ENCODE measurements at places on chromosomes 5 and 9.
A peak's percentile ranks its signal among the peaks of the same experiment; 100 is the strongest.

DNA sequence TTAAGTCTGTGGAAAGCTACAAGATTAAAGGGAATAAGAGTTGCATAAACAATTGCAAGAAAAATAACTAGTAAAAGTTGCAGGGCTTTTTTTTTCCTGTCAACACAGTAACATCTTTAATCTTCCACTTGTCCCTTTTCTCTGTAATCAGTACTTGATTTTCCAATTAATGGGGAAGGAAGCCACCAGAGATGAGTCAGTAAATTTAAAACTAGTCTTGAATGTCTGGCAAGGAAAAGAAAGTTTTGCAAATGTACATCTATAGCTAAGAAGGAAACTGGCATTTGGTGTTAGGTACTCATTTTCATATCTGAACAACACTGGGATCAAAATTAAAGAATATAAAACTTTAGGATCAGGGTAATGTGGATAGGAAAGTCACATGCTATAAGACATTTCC is 17.1 kb downstream of the DAP start:
- no peak for DNase-seq

GRCh38 chr5:150035139-150035895 is 34.8 kb downstream of the HMGXB3 start:
- DNase-seq = no peak

DNA sequence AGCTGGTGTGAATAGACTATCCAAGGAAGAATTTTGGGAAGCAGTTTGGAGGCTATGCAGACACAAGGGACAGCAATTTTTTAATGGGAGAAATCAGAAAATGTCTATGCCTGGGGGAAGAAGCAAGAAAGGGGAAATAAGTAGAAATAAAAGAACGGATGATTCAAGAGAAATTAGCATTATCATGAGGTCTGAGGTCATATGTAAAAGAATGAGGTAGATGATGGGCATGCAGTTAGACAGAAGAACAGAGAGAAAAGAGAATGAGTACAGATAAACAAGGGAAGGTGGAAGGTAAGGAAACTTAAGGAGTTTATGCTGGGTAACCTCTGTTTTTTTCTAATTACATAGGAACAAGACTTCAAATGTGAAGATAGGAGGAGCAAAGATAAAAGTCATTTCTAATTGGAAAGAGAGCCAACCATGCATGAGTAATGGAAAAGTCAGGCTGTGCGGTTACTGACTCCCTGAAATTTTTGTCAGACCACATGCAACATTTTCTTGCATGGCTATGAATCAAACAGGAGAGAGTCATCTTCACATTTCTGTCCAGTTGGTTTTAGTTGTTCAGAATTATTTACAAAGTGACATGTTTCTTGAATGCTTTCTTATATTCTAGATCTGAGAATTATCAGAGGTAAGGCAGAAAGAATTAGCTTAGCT is 101.0 kb upstream of the PIK3R1 start:
- DNase-seq = no peak

GRCh38 chr5:12392246-12392645 is 488.0 kb upstream of the CTNND2 start:
- DNase-seq = no peak

DNA sequence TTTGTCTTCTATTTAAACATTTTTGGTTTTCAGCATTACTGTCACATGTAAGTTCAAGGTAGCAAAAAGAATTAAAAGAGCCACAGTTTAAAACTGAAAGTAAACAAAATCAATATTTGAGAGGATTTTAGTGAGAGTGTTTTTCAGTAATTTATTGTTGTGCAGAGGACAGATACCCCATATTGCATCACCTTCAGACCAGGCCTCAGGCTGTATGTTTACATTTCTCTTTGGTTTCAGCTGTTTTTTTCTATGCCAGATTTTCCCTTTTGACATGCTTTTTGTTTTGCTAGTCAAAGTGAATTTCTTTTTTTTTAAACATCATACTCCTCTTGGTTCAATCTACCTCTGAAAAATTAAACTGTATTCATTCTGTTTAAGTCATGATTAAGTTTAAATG is 47.2 kb downstream of the MAST4 start:
- no peak for DNase-seq

- DNase-seq = no peak
Observed at GRCh38 chr9:92404042-92404836, at the start of gene OGN. Gene OGN, minus strand, starts transcription at chr9:92404578. Its CDS starts 1,171 bp downstream, at chr9:92403407.

- DNase-seq = no peak
Observed at GRCh38 chr5:82717738-82718137, 359.5 kb downstream of the TMEM167A start.

GRCh38 chr5:123438244-123438643 is 15.0 kb upstream of the CEP120 start:
- DNase-seq = no peak

- DNase-seq = no peak
Observed at GRCh38 chr5:1503241-1504068, 20.3 kb downstream of the LPCAT1 start.

GRCh38 chr9:135667463-135668001 is 4.4 kb downstream of the LCN9 start:
- no peak for DNase-seq

DNA sequence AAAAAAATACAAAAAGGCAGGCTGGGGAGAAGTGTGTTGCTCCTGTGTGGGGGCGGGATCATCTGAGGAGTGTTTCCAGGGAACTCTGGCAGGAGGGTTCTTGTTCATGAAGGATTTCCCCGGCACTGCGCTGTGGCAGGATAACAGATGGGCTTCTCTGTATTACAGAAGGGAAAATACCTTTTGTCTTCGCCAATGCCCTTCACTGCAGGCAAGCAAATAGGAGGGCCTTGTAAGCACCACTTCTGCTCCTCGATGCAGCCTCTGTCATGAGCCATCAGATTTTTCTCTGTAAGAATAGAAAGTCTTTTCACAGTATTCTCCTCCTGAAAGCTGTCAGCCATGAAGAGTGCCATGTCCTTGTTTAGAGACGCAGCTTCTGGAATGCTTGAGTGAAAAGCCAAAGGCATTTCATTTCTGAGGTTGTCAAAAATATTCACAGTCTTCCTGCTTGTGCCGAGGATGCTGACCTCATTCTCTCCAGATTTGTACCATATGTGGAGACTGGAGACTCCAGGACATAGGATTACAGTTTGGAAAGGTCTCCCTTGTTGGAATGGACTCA is 294.0 kb downstream of the YTHDC2 start:
- DNase-seq = peak; percentile 5

DNA sequence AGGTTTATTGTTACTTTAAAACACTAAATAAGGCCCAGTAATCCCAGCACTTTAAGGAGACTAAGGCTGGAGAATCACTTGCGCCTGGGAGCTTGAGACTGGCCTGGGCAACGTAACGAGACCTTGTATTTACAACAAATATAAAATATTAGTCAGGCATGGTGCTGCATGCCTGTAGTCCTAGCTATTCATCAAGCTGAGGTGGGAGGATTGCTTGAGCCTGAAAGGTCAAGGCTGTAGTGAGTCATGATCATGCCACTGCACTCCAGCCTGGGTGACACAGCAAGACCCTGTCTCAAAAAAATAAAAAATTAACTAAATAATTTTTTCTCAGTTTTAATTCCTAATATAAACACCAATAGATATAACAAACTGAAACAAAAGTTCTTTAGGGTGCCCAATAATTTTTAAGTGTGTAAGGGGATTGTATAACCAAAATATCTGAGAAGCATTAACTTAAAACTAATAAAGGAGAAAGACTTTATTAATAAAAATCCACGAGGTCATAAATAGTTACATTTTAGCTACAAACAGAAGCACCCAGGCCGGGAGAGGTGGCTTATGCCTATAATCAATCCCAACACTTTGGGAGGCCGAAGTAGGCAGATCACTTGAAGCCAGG is 32.7 kb downstream of the FAM13B start:
- no peak for DNase-seq

DNA sequence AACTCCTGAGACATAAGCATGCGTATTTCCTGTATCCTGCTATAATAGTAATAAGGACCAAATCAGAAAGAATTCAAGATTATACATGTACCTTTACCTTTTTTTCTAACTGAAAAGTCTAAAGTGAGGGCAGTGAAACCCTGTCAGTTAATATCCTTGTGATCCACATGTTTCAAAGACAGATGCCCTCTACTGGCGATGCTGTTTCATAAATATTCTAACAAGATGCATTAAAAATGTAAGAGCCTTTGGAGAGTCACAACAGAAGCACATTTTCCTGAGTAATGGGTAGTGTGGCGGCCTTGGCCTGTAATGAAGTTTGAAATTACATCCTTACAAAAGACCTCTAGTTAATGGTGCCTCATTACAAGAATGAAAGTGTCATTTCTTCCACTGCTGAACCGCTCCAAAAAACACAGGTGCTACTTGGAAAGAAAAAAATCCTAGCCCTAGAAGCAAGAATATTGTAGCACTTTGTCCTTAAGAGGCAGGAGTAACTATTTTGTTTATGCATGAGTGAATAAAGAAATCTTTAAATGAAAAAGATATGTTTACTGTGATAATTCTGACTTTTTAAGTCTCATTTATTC is 232.6 kb downstream of the EPB41L4A start:
- no peak for DNase-seq

GRCh38 chr5:140311011-140311467 is 8.1 kb upstream of the PFDN1 start:
- DNase-seq = no peak

- DNase-seq = no peak
Observed at GRCh38 chr5:40606077-40606765, 73.5 kb upstream of the PTGER4 start.

DNA sequence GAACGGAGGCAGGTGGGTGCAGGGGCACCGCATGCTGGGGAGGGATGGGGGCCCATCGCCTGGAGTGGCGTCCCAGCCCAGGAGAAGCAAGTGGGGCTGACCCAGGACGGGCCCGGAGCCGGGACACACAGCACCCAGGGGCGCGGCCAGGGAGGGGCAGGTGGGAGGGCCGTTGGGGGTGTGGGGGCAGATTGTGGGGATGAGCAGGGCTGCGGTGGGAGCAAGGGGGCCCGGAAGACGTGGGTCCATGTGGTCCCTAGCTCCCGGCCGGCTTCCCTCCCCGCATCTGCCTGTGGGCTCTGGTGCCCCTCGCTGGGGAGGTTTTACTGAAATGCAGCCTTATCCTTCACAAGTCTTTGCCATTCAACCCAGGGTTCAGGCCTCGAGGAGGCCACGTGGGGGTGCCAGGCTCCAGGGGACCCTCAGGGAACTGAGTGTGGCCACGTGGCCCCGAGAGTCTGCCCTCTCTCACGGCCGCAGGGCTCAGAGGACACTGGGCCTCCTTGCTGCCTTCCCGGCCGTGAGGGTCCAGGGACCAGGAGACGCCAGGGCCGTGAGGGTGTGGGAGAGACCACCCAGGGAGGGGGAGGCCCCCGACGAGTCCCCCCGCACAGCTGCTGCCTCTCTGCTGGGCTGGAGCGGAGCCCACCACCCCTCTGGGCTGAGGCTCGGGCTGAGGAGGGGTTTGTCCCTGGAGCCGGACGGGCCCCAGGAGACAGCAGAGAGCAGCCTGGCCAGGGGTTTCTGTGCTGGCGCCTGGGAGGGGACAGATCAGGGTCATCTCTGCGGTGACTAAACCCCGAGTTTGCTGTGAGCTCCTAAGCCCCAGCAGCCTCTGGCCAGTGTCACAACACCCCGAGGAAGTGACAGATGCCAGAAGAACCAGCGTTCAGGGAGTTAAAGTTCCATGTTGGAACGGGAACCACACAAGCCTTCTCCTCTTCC is 35.2 kb downstream of the SLC9A3 start:
- no peak for DNase-seq

- DNase-seq = no peak
Observed at GRCh38 chr9:14278291-14278721, 35.6 kb downstream of the NFIB start.

- DNase-seq = no peak
Observed at GRCh38 chr5:149754172-149754880, 24.2 kb downstream of the PPARGC1B start.

GRCh38 chr5:43833961-43834360 is 231.0 kb downstream of the NNT start:
- DNase-seq = no peak

DNA sequence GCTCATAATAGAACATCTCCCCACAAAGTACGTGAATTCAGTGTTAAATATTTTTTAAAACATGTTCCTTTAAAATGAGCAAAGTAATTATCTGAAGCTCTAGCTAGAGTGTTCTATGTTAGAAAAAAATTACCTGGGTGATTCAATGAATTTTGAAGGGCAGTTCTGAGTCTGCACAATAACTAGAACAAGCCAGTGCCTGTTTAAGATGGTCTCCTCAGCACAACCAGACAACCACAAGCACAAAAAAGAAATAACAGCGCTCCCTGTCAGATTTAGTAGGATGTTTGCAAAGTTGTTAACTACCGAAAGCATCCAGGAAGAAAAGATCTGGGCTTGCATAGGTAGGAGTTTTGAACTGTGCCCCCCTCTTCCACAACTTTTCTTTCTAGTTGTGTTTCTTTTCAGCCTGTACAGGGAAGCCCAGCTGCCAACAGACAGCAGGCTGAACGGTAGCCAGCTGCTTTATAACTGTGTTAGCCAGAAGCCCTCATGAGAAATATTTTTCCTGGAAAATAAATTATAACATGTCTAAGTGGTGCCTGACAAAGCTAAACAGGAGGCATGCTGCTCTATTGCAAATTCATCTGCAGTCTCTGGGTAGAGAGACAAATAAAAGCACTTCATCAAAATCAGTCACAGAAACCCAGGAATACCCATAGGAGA is 1026.9 kb downstream of the MAT2B start:
- DNase-seq = no peak

GRCh38 chr5:34503379-34504253 is 152.5 kb upstream of the RAI14 start:
- peak; percentile 66 for DNase-seq

DNA sequence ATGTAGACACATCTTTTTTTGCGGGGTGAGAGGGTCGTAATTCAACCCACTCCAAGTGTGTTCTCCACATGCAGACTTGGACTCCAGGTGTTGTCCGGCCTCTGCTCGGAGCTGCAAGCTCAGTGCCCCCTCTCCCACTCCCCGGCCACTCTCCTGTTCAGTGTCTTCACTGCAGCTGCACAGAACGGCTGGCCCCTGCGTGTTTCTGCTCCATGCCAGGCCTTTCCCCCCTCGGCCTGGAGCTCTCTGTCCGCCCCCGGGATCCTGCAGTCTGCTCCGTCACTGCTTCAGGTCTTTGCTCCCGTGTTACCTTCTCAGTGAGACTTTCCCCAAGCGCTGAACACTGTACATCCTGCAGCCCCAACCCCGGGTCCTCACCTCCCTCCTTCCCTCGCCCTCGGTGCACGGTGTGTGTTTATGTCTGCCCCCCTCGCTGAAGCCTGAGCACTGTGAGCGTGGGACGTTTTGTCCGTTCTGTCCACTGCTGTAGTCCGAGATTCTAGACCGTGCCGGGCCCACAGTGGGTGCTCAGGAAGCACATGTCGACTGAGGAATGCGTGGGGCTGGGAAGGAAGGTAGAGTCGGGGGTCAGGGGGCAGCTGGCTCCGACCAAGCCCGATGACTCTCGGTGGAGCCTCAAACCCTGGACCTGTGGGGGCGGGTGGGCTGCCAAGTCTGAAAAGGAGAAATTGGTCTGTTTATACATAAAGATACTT is 26.4 kb upstream of the GFPT2 start:
- no peak for DNase-seq

DNA sequence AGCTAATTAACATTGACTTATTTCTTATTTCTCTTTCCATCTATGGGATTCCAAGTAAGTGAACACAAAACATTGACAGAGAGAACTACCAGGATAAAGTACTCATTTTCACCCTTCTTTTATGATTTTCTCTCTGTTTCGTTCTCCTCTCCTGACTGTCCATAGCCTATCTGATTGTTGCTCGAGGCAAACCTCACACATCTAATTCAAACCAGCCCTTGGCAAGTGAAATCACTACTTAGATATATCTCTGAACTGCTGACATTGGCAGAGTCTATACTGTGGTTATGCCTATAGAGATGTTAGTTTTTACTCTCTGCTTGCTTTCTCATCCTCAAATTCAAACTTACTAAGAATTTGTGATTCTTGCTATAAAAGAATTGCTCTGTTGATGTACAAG is 248.8 kb downstream of the ISL1 start:
- DNase-seq = no peak

- no peak for DNase-seq
Observed at GRCh38 chr5:32387211-32387610, 57.3 kb downstream of the ZFR start.
